IMR-90 (cell line): ENCODE measurements at places on chromosomes 7 and 10. TPM values are rescaled to one million over a fixed set of nuclear protein-coding genes. Genes with fewer than 3 reads are reported as not detected.

DNA sequence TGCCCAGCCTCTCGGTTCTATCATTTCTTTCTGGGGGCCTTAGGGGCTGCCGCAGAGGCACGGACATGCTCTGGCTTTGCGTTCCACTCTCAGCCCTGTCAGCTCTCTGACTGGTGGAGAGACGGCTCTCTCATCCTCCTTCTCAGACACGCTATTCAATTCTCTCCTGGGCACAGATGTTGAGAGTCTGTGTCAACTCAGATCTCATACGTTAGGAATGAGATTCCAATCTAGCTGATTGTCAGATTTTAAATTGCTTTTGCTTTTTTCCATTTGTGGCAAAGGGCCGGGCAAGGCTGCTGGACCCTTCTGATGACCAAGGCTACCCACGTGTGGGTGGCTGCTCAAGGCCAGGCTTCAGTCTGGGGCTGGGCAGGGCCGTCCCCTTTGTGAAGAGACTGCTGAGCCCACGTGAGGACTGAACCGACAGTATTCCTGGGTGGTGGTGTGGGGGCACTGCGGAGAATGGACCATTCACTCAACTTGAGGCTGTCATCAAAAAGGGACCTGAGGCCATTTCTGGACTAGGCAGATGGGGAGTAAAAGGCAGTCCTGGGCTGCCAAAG is 71.5 kb downstream of the CLEC2L start:
- DNase-seq = no peak

Gene TAC1
- not detected in 2 replicates for polyA plus RNA-seq

DNA sequence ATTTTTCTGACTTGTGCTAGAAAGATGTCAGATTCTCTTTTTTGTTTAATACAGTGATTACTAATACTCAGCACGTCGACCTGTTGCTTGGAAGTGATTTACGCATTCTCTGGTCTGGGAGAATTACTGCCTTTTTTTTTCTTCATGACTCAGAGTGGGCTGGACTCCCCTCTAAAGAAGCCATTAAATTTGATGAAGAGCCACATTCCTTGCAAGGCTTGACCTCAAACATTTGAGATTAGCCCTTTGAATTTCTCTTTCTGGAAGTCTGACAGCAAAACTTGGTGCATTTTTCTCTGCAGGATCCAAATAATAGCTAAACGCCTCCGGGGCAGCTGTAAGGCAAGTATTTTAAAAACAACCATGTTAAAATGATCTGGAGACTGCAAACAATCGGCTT is 171.6 kb downstream of the GALNT17 start:
- DNase-seq = no peak

Gene ZNF853
- polyA plus RNA-seq = 3.4 TPM in 2 replicates

Gene SAMD9
- polyA plus RNA-seq = 1.6 and 1.9 TPM in 2 replicates

- DNase-seq = no peak
Measured at GRCh38 chr7:28362182-28362581, 50.1 kb upstream of the CREB5 start.

GRCh38 chr7:106721816-106722785 is 61.1 kb upstream of the CCDC71L start:
- DNase-seq = peak; percentile 56

Gene EVX1
- not detected in 2 replicates for polyA plus RNA-seq

- peak; percentile 38 for DNase-seq
Measured at GRCh38 chr10:87593702-87594101, 66.0 kb upstream of the PAPSS2 start.

Gene IMPDH1
- polyA plus RNA-seq = 69.3 and 72.0 TPM in 2 replicates

DNA sequence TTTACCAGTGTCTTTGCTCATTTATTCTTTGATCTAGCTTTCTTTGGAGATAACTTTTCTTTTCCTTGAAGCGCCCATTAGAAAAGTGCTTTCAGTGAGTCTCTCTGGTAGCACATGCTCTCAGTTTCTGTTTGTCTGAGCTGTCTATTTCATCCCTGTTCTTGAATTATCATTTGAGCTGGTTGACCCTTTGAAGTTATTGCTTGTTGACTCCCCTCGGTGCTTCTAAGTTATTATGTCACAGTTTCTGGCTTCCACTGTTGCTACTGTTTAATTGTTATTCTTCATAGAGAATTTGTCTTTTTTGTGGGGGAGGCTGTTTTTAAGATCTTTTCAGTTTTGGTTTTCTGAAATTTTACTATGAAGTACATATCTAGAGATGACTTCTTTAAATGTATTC is 11.4 kb upstream of the PRF1 start:
- DNase-seq = no peak

- no peak for DNase-seq
Measured at GRCh38 chr10:73865459-73866442, 8.6 kb downstream of the CAMK2G start.

Gene ASB10
- polyA plus RNA-seq = not detected in 2 replicates

Gene TMEM26
- 0.16 and 0.22 TPM in 2 replicates for polyA plus RNA-seq

- DNase-seq = no peak
Measured at GRCh38 chr10:128912568-128913311, 554.3 kb upstream of the MGMT start.

Gene BLNK
- polyA plus RNA-seq = not detected in 2 replicates

Gene STEAP1
- 5.2 and 5.5 TPM in 2 replicates for polyA plus RNA-seq

DNA sequence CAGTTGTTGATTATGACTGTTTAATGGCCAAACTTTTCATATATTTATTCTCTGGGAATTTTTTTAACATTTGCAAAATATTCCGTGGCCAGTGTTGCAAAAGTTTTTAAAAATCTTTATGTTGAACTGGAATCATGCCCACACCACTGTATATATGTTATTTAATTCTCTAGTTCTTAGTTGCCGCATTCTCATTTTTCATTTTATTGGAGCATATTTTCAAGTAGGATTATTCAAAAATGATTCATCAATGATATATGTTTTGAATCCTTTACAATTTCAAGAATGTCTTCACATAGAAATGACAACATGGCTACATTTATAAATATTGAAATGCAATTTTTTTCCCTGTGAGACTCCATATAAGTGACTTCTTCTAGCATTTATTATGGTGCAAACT is 188.6 kb upstream of the LRRTM3 start:
- no peak for DNase-seq

GRCh38 chr7:104818961-104819880 is 194.8 kb upstream of the KMT2E start:
- DNase-seq = no peak

- no peak for DNase-seq
Measured at GRCh38 chr7:69596723-69597277, 1.5 kb upstream of the AUTS2 start.

- no peak for DNase-seq
Measured at GRCh38 chr10:60096761-60097513, 190.6 kb upstream of the CCDC6 start.

- DNase-seq = no peak
Measured at GRCh38 chr7:44275957-44276570, 49.3 kb downstream of the CAMK2B start.

DNA sequence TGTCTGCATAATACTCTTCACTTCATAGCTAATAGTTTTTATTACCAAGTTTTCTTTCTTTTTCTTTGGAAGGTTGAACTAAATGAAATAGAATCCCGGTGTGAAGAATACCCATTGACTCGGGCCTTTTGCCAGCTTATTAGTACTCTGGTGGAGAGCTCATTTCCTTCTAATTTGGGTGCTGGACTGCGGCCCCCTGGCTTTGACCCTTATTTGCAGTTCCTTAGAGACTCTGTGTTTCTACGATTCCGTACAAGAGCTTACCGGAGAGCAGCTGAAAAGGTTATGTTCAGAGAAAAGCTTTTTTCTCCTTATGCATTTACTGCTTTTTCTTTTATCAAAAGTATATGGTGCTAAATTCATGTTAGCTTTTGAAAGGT is 40.2 kb downstream of the NUP205 start:
- no peak for DNase-seq

DNA sequence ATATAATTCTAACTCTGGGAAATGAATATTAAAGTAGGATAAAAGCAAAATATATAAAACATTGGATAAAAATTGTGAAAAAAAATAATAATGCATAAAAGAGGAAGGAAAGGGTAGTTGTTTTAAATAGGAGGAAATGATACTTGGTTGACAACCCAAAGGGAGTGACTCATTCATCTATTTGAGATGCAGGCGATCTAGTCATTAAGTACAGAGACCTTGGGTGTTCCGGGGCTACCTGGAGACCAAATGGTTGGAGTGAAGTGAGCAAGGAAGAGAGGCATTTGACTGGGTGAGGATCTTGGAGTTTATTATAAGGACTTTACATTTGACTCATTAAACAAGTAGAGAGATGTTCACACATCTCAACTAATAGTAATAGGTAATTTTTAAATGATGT is 111.0 kb downstream of the LRRTM3 start:
- no peak for DNase-seq

GRCh38 chr7:116512520-116513188 is 12.2 kb upstream of the CAV1 start:
- DNase-seq = peak; percentile 76

- DNase-seq = no peak
Measured at GRCh38 chr10:6058682-6059475, 3.3 kb downstream of the IL2RA start.

Gene ETV1
- polyA plus RNA-seq = 8.6 and 11.9 TPM in 2 replicates

GRCh38 chr7:139482662-139483466 is 609 bp downstream of the KLRG2 start:
- DNase-seq = no peak

Gene AEBP1
- polyA plus RNA-seq = 5.5 and 5.7 TPM in 2 replicates

- peak; percentile 91 for DNase-seq
Measured at GRCh38 chr10:69731184-69731583, 70.5 kb upstream of the COL13A1 start.

Gene IFIT5
- polyA plus RNA-seq = 3.9 and 5.2 TPM in 2 replicates
